ENCODE measurements at places on chromosomes 2 and 18.

- no peak for DNase-seq
Observed at GRCh38 chr2:216687646-216688045, 7.7 kb downstream of the IGFBP5 start.

- DNase-seq: no peak
Observed at GRCh38 chr2:231000211-231000904, 4.4 kb downstream of the SPATA3 start.

DNA sequence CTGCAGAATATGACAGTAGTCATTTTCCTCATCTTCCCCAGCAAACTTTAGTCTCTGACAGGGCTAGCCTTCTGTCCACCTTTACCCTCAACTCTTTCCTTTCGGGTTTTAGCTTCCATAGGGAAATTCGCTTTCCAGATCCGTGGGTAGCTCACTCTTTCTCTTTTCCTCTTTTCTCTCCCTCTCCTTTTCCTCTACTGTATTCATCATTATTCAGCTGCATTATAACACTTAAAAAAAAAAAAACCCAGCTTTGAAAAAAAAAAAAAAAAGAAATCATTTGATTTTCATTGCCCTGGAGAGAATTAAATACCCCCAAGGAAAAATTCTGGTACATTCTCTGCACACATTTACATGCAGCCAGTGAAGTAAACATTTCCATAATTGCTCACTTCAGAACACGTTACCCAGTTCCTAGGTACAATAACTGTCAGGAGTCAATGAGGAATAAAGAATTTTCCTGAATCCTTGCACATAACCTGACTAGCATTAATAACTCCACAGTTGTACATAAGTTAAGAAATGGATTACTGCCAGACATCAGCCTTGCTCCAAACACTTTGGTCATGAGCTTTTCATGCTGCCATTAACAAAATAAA lies 63.5 kb downstream of the ZNF521 start:
- no peak for DNase-seq

GRCh38 chr2:212708355-212708754 lies 169.8 kb upstream of the ERBB4 start:
- DNase-seq: no peak

- DNase-seq: no peak
Observed at GRCh38 chr2:214180071-214180470, 230.8 kb upstream of the VWC2L start.

DNA sequence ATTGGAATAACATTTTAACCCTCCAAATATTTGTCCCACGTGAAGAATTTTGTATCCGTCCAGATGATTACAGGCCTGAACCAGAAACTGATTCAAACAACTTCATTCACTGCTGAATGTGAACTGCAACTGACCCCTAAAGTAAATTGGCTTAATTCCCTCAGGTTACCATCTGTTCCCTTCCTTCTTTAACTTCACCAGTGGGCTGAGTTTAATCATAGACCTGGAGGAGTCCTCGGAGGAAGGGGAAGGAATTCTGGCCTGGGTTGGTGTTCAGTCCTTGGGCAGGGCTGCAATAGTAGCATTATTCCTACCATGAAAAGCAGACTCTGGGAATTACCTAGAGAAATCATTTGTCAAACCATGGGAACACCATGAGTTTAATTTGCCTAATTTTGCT lies 207.4 kb downstream of the TMEM247 start:
- no peak for DNase-seq

GRCh38 chr2:156779416-156780120 lies 343.4 kb downstream of the GPD2 start:
- DNase-seq: no peak

DNA sequence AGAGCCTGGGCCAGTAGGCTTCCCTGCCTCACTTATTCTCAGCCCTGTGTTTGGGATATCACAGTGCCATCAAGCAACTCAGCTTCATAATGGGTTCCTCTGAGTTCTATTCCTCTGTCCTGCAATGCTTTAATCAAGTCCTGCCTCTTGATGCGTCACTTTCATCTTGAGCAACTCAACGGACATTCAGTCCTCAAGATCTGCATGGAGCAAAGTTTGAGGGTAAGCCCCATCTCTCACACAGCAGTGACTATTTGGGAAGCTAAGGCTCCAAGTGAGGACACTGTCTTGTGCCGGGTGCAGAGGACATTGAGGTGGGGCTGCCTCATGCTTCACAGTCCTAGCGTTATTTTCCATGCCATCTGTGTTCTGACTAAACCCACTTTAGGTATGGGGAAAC lies 50.9 kb upstream of the PLB1 start:
- no peak for DNase-seq

DNA sequence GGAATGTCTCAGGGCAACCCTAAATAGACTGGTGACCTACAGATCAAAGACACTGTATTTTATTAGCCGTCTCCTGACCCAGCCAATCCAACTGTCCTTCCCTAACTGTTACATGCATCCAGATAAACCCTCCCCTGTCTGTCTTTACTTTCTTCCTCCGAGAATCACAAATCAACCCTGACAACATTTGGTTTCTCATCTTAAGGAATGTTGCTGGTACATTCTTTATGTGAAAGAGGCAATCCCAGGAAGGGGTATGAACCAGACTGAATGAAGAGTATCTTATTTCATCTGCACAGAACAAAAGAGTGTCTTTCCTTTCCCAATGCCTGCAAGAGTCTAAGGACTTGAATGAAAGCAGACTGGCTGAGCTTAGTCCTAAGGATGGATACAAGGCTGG lies 113.9 kb upstream of the LTBP1 start:
- DNase-seq: no peak

DNA sequence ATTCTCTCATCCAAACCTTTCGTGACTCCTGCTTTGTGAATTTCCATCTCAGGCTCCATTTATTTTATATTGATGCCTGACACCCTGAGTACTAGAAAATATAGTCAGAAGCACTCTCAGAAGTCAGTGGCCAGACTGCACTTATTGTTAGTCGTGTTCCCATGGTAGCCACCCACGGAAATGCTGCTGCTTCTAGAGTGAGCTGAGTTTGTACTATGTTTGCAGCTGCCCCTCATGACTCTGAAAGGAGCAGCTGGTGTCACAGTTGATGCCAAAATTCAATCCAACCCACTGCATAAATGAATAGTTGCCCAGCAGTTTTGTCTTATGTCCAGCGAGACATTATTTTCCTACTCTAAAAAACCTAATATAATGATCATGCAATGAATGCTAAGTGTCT lies 265.2 kb upstream of the SPHKAP start:
- no peak for DNase-seq

DNA sequence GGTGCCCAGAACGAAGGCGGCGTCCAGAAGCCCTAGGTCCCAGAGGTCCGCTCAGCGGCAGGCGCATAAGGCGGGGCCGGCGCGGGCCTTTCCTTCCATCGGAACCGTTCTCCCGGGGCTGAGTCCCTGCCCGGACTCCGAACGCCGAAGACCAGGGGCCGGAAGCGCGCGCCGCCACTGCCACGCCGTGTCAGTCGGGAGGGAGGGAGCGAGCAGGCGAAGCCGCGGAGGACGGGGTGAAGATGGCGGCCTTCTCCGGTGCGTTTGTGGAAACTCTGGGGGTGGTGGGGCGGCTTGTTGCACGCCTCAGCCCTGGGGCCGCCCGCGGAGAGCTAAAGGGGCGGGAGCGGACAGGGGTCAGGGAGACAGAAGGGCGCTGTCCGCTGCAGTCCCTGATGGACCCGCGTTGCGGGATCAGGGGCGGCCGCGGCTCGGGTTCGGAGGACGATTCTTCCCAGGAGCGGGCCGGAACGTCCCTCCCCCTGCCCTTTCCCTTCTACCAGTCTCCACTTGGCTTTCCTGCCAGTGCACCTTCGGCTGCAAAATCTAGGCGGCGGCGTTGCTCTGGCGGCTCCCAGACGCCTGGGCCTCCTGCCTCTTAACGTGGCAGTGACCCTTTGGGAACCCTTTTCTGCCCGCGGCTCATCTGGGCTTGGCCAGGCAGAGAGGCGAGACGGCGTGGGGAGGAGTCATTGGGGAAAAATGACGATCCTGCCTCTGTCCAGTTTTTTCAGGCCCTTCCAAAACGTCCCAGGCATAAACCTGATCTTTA lies at the start of gene DDX1:
TSS of gene DDX1 (plus strand) at position 177 of the 772 bp plus-strand sequence. CDS start at position 243, 66 bp downstream.
- DNase-seq: peak; percentile 82

DNA sequence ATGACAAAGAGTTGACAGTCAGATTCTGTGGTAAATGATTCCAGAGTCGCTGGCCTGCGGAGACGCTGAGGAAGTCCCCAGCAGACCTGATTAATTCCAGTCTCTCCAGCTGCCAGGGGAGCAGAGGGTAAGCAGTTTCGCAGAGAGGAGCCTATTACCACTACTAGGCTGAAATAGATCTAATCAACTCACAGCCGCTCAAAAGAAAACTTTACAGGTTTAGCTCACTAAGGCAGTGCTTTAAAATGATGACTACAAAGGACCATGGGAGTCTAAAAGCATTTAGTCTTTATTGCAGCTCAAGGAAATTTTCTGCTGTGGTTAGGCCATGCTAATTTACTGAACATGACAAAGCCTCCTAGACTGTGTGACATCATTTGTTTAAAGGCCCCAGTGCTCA lies 445.6 kb upstream of the POU3F3 start:
- DNase-seq: no peak

- no peak for DNase-seq
Observed at GRCh38 chr2:155309483-155309882, 611.0 kb downstream of the KCNJ3 start.

DNA sequence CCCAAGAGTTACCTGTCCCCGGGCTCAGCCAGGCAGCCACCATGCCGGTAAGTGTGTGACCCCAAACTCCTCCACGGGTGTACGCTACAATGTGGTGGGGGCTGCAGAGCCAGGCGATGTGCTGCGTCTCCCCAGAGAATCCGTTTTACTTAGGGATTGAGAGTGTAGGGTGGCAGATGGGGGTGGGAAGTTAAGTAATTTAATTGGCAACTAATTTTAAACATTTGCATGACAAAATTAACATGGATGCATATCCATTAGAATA lies 26.6 kb upstream of the RPL31 start:
- DNase-seq: no peak

DNA sequence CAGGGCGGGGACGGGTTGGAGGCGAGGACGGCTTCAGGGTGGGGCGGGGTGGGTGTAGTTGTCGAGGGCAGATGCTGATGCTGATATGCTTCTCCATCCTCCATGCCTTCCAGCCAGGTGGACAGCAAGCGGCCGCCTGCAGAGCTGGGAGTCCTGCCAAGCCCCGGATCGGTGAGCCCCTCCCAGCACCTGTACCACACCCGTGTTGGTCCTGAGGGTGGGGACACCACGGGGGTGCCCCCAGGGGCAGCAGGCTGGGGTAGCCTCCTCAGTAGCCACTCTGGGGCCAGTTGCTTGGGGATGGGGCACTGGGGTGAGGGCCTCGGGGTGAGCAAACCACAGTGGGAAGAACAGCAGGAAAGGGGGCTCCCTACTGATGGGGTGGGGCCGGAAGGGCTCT lies 2.6 kb downstream of the ANO7 start:
- DNase-seq: no peak

DNA sequence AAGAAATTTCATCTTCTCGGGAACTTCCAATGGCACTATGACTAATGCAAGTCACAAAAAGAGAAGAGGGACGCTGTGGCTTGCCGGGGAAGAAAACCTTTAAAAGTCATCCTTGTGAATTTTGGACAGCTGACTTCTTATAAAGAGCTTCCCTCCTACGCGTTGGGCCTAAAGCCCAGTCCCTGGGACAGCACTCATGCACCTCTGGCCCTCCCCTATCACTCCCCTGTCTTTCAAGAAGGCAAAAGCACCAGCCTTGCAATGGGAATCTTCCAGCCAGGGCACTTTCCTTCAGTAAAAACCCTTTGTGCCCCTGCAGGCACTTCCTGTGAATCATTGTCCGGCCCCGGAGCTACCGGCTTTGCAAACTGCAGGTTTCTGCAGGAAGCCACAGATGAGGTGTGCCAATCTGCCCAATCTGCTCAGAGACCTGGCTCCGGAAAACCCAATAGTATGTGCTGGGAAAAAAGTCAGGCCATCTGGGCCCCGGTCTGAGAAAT lies 7.1 kb downstream of the MREG start:
- no peak for DNase-seq

- no peak for DNase-seq
Observed at GRCh38 chr2:163698857-163699256, 37.0 kb downstream of the FIGN start.

- DNase-seq: no peak
Observed at GRCh38 chr2:227460070-227460485, 11.9 kb upstream of the AGFG1 start.

DNA sequence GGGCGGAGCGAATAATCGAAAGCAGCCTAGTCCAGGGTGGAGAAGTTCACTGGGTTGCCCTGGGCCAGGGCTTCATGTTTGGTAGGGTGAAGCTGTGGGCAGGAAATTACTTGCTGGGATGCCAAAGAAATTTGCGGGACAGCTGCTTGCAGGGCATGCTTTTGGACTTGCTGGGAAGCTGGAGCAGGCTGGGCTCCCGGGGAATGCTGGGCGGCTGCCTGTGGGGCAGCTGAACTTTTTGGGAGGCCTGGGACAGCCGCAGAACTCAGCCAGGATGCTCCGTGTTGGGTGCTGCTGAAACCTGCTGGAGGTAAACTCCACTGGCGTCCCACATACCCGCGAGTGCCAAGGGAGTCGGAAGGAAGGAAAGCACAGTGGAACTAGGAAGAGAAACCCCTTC lies 31.9 kb downstream of the ASB1 start:
- DNase-seq: no peak

DNA sequence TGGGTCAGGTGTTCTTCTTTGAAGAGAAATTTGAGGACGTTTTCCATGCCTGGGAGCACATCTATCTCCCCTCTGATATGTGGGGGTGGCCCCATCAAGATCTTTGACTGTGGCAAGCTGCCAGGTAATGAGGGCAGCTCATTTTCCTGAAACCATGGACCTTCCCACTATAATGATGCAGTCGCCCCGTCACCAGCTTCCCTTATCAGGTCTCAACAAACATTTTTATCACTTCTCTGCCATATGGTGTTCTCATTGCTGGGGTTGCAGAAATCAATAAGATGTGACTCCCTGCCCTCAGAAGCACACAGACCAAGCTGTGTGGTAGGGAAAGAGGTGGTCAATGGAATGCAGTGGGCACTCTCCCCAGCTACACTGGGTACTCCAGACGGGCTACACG lies 48.4 kb upstream of the B3GNT7 start:
- DNase-seq: no peak

DNA sequence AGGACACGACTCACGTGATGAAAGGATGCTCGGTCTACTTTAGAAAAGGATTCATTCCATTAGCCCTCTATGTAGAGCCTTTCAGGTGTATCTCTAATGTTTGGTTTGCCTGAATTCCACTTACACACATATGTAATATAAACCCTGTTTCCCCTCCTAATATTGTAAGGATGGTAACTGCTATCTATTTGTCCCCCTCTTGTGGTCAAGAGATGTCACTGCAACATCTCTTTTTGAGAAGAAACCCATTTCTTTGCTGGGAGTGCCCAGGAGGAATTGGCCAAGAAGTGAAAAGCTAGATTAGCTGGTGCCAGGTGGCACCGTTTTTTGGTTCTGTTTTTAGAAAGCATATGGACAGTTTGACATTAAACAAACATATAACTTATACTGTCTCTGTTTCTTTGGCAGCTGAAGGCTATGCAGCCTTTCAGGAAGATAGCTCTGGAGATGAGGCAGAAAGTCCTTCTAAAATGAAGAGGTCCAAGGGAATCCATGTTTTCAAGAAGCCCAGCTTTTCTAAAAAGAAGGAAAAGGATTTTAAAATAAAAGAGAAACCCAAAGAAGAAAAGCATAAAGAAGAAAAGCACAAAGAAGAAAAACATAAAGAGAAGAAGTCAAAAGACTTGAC lies 41.2 kb downstream of the RALBP1 start:
- no peak for DNase-seq

All from GM12892 (cell line).